ENCODE measurements at places on chromosomes 5 and 9.

- no peak for DNase-seq
Observed at GRCh38 chr9:127741831-127742434, 6.8 kb upstream of the TOR2A start.

- DNase-seq, result no peak
Observed at GRCh38 chr9:87461256-87461655, 36.4 kb upstream of the DAPK1 start.

GRCh38 chr5:93296338-93296737 is 284.7 kb downstream of the NR2F1-AS1 start:
- DNase-seq, result no peak

GRCh38 chr5:113663879-113664541 is 150.5 kb downstream of the YTHDC2 start:
- DNase-seq, result peak; percentile 27

- peak; percentile 55 for DNase-seq
Observed at GRCh38 chr9:34403554-34404380, 27.1 kb upstream of the MYORG start.

- DNase-seq, result no peak
Observed at GRCh38 chr9:69036799-69037198, 1.2 kb downstream of the FXN start.

GRCh38 chr9:91948101-91948596 is 1.9 kb downstream of the ROR2 start:
- no peak for DNase-seq

GRCh38 chr9:129834489-129835127 is 467 bp downstream of the C9orf78 start:
- peak; percentile 35 for DNase-seq
